ENCODE measurements at places on chromosomes 6 and 20.
A peak's percentile ranks its signal among the peaks of the same experiment; 100 is the strongest.

GRCh38 chr20:62745952-62746288 is 37.3 kb downstream of the NTSR1 start:
- DNase-seq, result no peak

DNA sequence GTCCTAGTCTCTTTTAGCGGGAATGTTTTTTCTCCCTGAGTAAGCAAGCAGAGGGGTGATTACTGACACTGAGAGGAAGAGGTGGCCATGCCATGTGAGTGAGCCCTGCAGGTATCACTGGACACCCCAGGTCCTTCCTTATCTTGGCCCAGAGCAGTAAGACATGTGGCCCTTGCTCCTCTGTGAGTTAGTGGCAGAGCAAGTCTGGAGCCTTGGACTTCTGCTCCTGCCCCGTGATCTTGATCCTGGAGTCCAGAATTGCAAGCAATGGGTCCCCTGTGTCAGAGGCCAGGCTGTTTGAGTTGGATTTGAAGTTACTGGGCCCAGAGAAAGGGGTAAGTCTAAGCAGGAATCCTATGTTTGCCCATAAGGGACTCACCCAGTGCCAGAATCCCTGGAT is 92.1 kb upstream of the EMILIN3 start:
- no peak for DNase-seq

DNA sequence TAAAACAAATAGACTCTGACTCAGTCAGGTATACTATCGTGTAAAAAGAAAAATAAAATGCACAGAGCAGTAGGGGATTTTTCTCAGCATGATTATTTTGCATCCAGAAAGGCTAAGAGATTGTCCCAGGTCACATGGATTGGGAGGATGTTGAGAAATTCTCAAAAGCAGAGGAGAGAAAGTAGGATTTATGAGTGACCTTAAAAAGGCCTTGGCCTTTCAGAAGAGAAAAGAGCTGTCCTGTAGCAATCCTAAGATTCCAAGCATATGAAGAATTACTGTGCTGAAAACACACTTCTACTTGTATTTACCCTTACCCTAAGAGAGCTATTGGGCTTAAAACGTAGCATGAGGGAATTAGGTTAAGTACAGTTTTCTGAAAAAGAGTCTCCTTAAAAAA is 149.7 kb upstream of the ENPP5 start:
- DNase-seq, result no peak

DNA sequence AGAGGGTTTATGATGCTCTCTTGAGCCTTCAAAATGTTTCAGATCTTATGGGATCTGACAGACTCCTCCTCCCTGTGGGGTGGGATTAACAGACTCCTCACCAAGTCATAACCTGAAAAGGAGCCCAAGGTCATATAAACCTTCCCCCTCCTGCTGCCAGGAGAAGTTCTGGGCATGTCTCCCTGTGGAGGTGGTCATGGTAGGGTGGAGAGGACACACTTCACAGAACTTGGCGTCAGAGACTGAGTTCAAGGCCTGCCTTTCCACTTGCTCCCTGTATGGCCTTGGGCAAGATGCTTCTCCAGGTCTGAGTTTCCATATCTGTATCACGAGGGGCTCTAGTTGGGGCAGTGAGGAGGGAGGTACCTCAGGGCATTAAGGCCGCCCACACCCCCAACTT is 32.4 kb upstream of the AAR2 start:
- DNase-seq, result no peak

DNA sequence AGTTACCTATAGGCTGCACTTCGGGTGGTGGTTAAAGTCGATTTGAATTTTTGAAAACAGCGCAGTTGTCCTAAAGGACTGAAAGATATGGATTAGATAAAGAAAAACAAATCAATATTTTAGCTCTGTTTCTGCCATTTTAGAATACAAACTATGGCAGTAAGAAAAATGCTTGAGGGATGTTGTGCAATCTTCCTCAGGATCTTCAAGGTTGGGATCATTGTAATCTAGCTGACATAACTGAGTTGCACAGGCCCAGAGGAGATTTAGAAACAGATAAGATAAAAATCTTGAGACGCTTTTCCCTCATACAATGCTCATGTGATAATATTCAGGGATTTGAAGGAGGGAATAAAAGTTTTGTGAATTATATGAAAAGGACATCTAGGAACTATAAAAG is 926 bp downstream of the PEX3 start:
- no peak for DNase-seq

DNA sequence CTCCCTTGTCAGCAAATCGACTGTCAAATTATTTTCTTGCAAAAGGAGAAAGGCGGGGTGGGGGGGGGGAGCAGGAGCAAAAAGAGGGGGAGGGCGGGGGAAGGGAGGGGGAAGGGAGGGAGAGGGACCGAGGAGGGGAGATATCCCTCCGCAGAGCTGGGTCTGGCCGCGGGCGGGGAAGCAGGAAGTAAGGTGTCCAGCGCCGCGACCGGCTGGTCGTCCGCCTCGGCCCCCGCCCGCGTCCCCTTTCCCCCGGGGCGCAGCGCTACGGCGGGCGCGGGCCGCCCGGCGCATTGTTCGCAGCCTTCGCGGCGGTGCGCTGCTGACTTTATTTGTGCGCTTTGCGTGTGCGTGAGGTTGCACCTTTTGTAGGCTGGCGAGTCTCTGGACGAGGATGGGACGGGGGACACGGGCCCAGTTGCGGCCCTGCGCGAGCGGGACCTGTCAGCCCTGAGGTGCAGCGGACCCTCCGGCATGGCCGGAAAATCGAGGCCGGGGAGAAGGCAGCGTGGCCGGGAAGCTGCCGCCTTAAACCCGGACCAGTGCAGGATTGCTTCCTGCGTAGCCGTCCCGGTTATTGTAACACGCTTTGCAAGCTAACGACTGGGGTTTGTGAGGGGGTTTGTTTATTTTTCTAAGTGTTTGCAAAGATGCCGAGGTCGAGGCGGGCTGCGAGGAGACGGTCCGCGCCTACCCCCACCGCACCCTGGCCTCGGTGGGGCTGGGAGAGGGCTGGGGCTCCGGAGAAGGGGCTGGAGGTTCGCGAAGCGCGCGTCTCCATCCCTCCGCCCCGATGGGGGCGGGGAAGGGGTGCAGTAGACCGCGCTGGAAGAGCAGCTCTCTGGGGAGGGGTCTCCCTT is 675 bp upstream of the TRERF1 start:
- peak; percentile 62 for DNase-seq

GRCh38 chr20:19913349-19913748 is 103.8 kb upstream of the NAA20 start:
- DNase-seq, result no peak

DNA sequence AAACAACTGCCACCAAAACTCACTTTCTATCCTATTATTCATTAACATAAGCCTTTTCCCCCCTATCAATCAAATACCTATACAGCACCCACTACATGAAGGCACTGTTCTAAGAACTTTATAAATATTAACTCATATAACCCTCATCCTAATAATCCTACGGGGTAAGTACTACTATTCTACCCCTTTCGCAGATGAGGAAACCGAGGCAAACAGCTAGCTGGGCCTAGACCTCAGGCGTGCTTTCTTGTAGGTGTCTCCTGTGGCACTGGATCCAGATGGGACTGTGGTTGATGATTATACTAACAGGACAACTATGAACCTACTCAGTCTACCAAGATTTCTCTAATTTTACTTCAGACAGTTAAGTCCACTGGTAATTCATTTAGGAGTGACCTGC is 131.6 kb downstream of the ZMYND8 start:
- DNase-seq, result no peak

DNA sequence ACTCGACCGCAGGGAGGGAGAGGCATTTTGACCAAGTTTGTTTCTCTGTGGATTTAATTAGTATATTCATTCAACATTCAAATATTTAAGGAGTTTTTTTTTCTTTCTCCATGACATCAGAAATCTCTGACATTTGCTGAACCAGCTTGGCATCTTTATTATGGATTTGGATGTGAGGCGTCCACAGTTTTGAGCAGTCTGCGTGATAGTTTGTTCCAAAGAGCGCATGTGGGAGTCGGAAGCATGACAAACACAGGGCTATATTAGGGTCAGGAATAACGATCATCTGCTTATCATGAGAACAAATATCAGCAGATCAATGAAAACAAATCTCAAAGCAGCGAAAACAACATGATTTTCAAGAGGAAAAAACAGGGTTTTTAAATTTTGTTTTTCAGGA is 373.2 kb downstream of the CDH4 start:
- DNase-seq, result no peak

GRCh38 chr6:153392156-153392555 is 261.1 kb upstream of the RGS17 start:
- DNase-seq, result no peak

DNA sequence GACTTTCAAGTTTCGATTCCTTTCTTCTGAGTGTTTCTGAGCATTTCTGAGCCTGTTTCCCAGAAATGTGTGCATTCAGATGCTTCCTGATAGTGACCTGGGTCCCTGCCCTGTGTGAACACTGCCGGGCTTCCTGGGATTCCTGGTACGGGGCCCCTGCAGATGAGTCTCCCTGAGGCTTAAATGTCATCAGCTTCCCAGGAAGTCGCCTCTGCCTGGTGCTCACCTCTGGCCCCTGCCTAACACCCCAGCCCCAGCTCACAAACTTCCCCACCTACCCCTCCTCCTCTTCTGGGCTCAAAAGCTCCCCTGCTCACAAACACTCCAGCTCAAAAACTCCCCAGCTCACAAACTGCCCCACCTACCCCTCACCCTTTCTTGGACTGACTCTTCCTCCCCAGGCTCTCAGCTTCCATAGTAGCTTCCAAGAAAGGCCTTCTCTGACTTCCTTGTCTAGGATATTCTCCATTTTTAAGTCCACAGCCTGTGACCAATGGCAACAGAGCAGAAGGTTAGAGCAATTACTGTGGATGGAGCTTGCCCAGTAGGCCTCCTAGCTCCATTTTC is 42.0 kb downstream of the TGM2 start:
- DNase-seq, result no peak

GRCh38 chr6:146950351-146950835 is 253.8 kb upstream of the STXBP5 start:
- peak; percentile 0 for DNase-seq

GRCh38 chr6:127191716-127192115 is 73.2 kb downstream of the RSPO3 start:
- DNase-seq, result no peak

DNA sequence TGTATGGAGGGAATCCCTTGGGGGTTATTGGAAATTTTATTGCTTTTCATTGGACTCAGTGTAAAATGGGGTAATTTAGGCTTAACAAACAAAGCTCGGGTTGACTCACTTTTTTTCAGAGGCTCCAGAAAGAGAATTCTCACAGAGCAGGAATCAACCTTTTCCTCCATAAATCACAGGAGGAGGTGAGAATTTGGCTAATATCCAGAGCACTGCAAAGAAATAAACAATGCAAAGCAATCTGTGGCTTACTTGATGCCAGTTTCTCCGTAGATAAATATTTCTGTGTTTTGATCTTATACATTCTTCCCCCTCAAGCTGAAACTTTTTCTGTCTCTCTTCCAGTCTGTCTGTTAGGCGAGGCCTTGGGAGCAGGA is 176.6 kb downstream of the TSHZ2 start:
- no peak for DNase-seq

DNA sequence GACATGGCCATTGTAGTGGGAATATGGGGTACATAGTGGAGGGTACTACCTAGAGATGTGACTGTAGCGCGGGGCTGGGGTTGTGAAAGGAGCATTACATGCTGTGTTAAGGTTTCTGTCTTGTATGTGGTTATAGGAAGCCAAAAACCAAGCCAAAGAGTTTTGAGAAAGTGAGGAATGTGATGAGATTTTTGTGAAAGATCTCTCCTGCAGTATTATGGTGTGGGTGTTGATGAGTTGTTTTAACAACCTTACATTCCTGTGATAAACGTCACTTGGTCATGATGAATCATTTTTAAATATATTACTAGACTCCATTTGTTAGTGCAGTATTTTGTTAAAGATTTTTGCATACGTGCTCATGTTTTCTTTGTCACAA is 48.9 kb downstream of the ZFAND3 start:
- no peak for DNase-seq

- DNase-seq, result peak; percentile 1
Measured at GRCh38 chr6:5670811-5671561, 335.7 kb downstream of the NRN1 start.

- no peak for DNase-seq
Measured at GRCh38 chr6:131949620-131949908, 1.6 kb downstream of the CCN2 start.

DNA sequence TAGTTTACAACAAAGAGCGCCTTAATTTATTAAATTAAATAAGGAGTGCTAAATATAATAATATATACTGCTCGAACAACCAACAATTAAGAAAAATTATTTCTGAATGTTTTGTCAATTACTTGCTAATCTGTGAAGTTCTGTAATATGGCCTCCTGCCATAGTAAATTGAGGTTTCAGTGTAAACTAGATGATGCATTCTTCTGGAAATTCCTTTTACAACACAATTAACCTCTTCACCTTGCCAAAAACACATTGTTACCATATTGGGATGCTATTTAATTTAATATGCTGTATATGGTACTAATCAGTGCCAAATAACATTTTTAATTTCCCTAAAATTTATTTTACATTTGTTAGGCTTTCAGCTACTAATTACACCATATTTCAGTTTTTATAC is 808.4 kb upstream of the CITED2 start:
- DNase-seq, result no peak

- DNase-seq, result no peak
Measured at GRCh38 chr20:12372557-12372956, 454.9 kb downstream of the BTBD3 start.

DNA sequence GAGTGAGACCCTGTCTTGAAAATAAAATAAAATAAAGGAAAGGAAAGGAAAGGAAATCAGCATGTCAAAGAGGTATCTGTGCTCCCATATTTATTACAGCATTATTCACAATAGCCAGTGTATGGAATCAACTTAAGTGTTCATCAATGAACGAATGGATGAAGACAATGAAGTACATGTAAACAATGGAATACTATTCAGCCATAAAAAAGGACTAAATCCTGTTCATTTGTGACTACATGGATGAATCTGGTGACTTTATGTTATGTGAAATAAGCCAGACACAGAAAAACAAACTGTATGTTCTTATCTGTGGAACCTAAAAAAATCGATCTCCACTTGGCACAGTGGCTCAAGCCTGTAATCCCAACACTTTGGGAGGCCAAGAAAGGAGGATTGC is 28.0 kb upstream of the TOP1 start:
- DNase-seq, result no peak
